ENCODE measurements at places on chromosomes 12 and 14.

- DNase-seq = no peak
Observed at GRCh38 chr12:89350260-89350629, 2.1 kb downstream of the DUSP6 start.

- no peak for DNase-seq
Observed at GRCh38 chr14:52467515-52468266, 84.6 kb downstream of the TXNDC16 start.

DNA sequence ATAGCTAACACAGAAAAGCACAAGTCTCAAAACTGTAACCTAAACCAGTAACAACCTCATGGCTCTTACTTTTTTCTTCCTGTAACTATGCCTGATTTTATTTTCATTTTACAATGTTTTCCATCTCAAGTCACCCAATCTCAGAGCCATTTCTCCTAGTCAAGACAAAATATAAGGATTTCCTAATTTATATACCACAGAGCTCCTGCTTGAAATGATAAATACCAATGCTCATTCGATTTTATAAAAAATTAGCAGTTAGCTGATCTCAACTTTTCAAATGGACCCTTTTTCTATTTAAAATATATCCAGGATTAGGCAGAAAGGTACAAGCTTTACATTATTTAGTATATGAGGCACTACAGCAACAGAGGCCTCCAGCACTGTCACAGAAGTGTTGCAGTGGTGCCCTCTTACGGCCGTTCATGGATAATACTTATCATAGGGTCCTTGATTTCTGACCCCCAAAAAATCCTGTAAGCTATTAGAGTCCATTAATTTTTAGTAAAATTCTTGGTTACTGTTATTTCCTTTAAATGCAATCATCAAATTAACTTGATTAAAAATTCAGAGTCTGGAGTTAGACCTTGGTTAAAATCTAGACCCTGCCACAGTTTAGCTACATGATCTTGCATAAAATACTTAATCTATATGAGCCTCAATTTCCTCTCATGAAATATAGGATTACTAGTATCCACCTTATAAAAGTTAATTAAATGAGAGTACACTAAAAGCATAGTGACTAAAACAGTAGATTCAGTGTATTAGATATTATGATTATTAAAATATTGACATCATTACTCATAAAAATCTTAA, 68.3 kb downstream of the SEC23A start:
- DNase-seq = no peak

GRCh38 chr12:28177461-28177860, 12.8 kb upstream of the CCDC91 start:
- DNase-seq = no peak

DNA sequence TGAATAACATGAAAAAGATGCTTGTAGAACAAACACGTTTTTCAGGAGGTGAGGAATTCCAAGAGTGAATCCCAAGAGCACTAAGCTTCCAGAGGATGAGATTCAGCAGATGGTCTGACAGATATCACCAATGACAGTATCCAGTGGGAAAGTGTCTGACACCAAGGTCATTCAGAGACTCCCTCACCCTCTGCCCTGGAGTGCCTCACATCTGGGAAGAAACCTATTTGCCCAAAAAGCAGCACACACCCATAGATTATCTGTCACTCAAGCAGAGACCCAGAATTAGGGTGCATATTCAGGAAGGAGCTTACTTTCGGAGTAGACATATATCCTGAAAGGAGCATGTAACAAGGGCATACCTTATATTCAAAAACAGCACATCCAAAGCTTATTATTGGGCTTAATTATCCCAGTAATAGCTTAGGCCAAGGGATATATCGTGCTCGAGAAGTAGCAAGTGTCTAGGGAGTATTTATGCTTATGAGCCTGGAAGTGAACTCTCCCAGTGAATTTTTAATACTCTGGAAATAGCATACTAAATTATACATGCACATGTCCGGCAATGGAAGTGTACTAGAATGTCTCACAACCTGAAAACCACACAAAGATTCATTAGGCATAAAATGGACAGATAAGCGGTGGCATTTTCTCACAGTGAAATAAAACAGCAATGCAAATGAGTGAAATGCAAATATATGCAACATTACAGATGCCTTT, 998.1 kb upstream of the TMEM132C start:
- DNase-seq = no peak

GRCh38 chr14:89504091-89504490, 87.1 kb upstream of the FOXN3 start:
- peak; percentile 43 for DNase-seq

DNA sequence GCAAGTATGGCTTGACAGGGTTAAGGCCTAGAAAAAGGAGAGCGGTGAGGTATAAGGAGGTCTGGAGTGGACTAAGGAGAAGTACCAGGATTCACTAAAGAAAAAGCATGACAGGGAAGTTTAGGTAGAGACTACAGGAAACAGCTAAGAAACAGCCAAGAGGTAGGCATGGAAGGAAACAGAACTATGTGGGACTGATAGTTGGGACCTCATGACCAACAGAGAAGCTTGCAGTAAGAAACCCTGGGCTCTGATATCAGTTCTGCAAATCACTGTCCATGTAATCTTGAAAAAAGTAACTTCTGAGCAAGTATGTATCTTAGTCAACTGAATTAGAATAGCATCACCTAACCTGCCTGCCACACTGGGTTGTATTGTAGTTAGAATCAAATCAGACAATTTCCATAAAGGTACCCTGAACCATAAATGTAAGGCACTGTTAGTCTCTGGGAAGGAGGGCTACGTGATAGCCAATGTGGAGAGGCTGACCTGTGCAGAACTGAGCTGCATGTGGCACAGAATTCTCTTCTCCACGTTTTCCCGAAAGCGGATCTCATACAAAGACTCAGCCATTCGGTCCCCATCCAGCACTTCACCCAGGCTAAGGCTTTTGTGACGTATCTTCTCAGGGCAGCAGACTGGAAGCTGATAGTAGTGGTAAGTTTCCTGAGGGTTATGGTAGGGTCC, 912 bp downstream of the TM9SF1 start:
- no peak for DNase-seq

DNA sequence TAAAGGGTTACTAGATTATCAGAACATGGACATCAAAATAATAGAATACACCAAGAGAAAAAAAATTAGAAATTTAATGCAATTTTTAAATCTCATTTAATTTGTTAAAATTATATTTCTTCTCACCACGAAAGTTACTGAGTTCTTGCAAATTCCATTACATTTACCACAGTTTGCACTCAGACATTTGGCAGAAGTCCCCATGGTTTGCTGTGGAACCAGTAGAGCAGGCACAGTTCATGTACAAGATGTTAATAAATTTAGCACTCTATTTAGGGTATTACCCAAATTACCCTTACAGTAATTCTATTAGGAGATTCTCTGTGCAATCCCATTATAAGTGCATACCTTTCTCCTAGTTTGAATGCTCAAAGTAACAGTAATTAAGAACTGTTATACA, 9.7 kb downstream of the SCN8A start:
- no peak for DNase-seq

- DNase-seq = no peak
Observed at GRCh38 chr12:116528065-116528464, 31.1 kb upstream of the MAP1LC3B2 start.

DNA sequence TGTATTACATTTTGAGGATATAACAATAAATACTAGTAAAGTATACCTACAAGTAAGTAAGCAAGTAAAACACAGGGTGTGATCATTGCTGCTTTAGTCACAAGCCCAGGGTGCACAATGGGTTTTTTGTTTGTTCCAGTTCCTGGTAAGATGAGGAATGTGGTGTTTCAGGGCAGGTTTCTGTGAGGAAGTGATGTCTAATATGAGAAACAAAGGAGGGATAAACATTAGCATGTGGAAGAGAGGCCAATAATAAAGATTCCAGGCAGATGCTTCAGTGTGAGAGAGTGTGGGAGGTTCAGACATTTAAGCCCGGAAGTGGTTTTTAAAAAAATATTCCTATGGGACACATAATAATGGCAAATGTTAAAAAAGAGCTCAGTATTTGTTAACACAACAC, 808.1 kb upstream of the USP15 start:
- no peak for DNase-seq

DNA sequence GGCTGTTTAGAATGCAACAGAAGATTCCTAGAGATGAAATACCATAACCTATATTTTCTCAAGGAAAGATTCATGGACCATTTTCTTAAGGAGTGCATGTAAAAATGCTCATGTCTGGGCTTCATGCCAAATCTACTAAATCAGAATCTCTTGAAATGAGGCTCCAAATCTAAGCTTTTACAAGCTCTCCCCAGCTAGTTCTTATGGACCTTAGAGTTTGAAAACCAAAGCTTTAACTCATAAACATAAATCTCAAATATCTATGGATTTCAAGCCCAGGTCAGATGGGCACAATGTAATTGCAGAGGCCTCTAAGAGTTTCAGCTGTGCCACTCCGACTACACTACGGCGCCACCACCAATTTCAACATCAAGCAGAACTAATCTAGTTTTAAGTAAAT, 117.3 kb upstream of the CAND1 start:
- no peak for DNase-seq

GRCh38 chr12:4421590-4422031, 24.0 kb downstream of the FGF6 start:
- DNase-seq = peak; percentile 85

DNA sequence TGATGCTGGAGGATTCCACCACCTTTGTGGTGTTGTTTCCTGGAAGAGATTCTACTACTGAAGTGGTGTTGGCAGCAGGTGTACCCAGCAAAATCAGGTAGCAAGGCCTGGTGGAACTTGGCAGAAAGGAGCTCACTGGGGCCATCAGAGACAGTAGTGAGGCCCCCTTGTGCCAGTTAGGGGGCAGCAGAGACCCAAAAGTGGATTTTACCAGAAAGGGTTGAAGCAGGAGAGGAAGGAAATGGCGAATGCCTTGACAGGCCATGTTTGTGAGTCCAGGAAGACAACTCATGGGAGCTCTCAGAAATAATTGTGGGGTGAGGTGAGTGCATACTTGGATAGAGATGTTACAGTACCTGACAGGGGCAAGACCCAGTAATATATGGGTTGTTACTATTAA, 137.7 kb upstream of the FGD4 start:
- DNase-seq = no peak

DNA sequence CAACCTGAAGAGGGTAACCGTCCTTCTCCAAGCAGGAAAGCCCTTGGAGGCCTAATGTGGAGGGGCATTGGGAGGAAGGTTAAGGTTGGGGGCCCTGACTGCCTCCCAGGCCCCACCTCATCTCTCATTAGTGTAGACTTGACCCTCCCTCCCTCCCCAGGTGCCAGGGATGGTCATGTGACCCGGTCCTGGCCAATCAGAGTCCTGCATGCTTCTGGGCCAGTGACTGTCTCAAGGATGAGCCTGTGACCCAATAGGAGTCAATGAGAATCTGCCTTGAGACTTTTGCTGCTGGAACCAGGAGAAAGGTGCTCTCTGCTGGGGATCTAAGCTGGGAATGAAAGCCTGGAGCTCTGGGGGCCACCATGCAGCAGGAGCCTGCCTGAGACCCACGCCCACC, 70.8 kb downstream of the NCOR2 start:
- DNase-seq = no peak

GRCh38 chr12:21444193-21445146, 7.0 kb downstream of the PYROXD1 start:
- DNase-seq = no peak

DNA sequence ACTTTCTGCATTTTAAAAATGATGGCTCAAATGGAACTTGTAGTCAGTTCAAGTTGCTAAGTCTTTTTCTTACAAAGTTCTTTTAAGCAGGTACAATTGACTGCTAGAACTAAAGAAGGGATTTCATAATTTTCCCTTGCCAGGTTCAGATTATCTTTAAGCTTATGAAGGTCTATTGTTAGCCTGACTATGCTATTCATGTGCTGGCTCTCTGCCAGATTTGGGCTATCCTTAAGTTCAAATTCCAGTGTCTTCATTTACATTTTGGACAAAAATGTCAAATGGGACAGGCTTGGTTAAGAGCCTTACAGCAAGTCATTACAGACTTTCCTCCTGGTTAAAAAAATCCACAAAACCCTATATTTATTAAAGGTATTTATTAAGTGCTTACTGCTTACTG, 42.3 kb downstream of the INSM2 start:
- DNase-seq = no peak

DNA sequence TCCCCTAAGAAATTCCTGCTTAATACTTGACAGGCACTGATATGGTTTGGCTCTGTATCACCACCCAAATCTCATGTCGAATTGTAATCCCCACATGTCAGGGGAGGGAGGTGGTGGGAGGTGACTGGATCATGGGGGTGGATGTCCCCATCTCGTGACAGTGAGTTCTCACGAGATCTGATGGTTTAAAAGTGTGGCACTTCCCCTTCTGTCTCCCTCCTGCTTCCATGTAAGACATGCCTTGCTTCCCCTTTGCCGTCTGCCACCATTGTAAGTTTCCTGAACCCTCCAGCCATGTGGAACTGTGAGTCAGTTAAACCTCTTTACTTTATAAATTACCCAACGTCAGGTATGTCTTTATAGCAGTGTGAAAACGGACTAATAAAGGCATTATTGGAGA, 198.0 kb downstream of the FOXN3 start:
- DNase-seq = peak; percentile 46

- DNase-seq = no peak
Observed at GRCh38 chr14:68781161-68782021, 11.5 kb downstream of the ZFP36L1 start.

DNA sequence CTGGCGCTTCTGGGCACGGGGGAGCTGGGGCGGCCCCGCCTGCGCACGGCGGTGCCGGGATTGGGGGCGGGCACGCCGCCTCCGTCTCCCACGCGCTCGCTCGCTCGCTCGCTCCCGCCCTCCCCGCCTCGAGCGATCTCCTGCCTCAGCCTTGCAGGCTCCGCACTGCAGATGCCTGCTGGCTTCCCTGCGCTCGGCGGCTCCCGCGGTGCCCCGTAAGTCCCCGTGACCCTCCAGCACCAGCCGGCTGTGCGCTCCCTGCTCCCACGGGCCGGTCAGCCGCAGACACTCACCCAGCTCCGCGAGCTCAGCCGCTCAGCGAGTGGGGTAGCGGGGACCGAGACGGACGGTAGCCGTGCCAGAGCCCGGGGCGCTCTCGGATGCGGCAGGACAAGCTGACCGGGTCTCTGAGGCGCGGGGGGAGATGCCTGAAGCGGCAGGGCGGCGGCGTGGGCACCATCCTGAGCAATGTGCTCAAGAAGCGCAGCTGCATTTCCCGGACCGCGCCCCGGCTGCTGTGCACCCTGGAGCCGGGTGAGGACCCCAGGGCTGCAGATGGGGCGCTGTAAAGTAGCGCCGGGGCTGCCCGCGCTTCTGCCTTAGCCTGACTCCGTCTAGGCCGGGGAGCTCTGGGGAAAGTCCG, at the start of gene TBC1D30:
TBC1D30 (plus strand) TSS at position 148 of the 643 bp plus-strand sequence; CDS start at position 381, 233 bp downstream.
- DNase-seq = peak; percentile 55

All from suppressor macrophage treated with lipopolysaccharide for 1 hour (primary cell).